Fibroblast of upper back skin (primary cell): ENCODE measurements at places on chromosomes 13 and 19.
A peak's percentile ranks its signal among the peaks of the same experiment; 100 is the strongest.

DNA sequence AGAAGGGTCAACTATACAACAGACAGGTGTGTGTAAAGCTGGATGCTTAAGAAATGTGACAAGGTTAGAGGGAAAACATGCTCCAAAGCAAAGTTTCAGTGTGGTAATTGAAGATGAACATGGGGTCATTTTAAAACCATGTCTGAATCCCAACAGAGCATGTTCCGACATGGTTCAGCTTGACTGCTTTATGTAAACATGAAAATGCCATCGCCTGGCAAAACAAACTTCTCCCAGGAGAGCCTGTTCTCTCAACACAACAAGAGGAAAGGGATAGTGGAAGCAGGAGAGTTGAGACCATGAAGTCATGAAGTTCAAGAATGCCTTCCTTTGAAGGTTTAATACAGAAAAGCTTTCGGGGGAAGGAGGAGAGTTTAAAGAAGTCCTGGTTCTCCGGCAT is 85.8 kb downstream of the EPSTI1 start:
- no peak for DNase-seq

- peak; percentile 74 for DNase-seq
These were observed 10.4 kb upstream of the ZSWIM4 start for GRCh38 chr19:13784731-13785452.

- peak; percentile 78 for DNase-seq
These were observed 73.8 kb downstream of the MAP4K1 start for GRCh38 chr19:38543807-38544568.

DNA sequence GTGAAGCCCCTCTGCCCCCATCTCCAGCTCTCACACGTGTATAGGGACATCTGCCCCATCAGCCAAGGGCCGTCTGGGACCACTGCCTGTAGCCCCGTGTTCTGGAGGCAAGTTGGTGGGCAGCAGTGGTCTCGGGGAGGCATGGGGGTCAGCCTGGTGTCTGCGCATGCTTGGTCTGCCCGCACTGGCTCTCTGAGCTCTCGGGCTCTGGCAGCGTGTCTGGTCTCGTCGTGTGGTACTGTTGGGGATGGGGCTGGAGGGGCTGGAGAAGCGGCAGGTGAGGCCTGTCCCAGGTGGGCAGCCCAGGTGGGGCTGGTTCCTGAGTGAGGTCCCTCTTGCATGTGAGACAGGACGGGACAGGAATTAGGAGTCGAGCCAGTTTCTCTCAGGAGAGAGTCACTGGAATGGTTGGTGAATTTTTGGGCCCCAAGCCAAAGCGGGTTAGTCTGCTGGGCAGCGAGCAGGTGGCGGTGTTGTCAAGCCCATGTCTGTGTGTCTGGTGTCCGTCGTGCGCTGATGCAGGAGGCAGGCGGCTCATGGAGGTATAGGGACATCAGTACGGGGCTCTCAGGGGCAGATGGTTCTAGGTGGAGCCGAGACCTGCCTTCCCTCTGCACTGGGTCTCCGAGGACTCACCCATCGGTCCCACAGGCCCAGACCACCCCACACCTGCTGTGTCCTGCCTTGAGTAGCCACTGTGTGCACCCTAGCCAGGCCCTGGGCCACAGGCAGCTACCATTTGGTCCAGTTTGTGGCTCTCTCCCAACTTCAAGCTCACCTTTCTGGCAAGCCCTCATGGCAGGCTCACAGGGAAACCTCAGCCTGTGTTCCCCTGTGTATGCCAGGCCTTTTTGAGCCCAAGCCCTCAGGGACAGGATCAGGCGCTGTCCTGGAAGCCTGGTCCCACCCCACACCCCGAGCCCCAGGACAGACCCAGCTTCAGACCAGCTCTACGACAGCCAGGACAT is 18.2 kb downstream of the COMP start:
- DNase-seq = no peak
